Stimulated activated CD8-positive, alpha-beta memory T cell treated with anti-CD3 and anti-CD28 coated beads, Interleukin-4, amount 100 ng/mL, for 24 hours (primary cell): ENCODE measurements at places on chromosomes 4 and X.

DNA sequence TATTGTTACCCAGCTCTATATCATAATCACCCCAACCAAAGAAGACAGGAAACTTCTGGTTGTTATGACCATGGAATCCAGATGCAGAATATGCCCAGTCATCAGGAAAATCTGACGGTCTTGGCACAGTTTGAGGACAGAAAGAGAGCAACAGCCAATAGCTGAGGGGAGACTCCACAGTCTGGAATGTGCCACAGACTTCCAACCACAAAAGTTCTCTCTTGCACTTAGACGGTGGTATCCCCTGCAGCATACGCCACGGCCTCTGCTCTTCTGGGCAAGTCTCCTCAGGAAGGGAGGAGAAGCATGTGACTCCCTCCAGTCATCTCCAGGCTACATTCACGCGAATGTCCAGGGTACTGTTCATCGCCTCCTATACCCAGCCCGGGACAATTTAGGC is 18.4 kb downstream of the ZNF827 start:
- DNase-seq, result no peak

GRCh38 chr4:158671915-158672806 is at the start of gene ETFDH:
ETFDH (plus strand) TSS chr4:158672296; CDS start chr4:158672457, 161 bp downstream.
- peak; percentile 97 for DNase-seq

DNA sequence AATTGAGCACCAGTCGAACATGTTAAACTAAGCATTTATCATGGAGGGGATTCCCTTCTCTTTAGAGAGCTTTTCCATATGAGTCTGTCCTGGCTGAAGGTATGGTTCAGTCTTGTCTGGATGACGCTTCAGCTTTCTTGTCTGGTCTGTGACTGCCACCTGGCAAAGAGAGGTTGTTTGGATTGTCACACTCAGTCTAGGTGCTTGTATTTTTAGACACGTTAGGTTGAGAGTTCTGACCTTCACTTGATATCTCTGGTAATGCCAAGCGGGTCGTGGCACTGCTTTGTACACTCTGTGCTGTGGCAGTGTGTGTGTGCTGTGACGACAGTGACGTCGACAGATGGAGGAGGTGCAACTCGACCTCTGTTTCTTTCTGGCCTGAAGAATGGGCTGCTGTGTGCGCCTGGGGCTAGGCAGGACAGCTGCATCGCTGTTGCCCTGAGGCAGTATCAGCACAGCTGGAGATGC is 12.6 kb downstream of the NOCT start:
- no peak for DNase-seq

DNA sequence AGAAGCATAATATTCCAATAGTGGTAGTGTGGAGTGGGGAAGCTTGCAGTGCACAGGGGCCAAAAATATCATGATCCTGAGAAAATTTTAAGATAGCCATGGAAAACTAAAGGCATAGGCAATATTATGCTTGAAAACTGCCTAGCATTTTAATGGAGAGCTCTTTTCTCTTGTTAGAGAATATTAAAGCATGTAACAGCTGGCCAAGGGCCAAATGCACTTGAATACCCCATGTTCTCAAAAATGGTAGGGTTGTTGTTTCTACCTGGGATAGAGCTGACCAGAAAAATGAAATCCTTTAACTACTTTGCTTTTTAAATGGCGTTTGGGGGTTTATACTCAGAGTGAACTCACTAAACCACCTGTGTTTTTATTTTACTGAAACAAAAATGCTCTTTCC is 739.6 kb upstream of the SLIT2 start:
- no peak for DNase-seq

- DNase-seq, result no peak
Observed at GRCh38 chrX:68175562-68175961, 257.7 kb downstream of the OPHN1 start.

GRCh38 chr4:6341696-6342095 is 72.0 kb downstream of the WFS1 start:
- no peak for DNase-seq

- no peak for DNase-seq
Observed at GRCh38 chrX:14389682-14390081, 139.7 kb upstream of the GLRA2 start.

- no peak for DNase-seq
Observed at GRCh38 chrX:44072631-44073030, 99.4 kb upstream of the NDP start.

DNA sequence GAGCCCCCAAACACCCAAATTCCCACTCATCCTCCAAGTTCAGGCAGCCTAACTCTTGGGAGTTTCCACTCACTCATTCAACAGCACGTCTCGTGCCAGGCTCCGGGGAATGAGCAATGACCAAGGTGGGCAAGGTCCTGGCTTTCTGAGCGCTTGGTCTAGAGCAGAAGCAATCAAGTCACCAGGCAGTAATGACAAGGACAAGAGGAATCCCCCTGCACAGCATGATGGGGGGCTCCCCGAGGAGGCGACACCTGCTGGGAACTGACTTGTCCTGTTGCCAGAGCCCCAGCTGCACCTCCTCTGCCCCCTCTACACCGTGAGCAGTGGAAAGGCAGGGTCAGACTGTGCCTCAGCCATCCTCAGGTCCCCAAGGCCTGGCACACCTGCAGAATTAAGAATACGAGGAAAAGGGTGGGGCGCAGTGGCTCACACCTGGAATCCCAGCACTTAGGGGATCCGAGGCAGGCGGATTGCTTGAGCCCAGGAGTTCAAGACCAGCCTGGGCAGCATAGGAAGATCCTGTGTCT is 25.7 kb upstream of the MRFAP1 start:
- DNase-seq, result no peak

DNA sequence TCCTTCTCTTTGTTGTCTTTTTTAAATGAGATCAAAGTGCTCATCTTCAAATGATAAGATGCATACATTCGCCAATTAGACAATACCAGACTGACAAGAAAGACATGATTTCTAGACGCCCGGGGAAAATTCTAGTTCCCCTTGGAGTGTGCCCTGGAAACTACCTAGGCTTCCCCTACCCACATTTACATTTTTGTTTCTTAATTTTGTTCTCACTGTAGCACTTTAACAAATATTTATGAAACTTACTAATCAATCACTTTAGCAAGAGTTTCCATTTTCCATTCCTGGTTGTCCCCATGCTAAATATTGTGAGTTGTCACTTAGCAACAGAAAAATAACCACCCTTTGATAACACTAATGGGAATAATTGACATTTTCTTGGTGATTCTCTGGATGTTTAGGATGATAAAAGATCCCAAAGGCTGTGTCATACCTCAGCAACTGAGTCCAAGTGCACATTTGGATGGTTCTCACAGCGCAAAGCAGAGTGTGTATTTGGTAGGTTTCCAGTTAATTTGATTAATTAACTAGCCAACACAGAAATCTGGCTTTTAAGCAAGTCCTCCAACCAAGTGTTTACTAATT is 69.6 kb downstream of the FGFBP1 start:
- no peak for DNase-seq

GRCh38 chr4:40916218-40916555 is 166.4 kb downstream of the NSUN7 start:
- no peak for DNase-seq

GRCh38 chr4:102546635-102547034 is 45.5 kb downstream of the NFKB1 start:
- DNase-seq, result no peak

GRCh38 chr4:167906851-167907250 is 185.5 kb upstream of the ANXA10 start:
- DNase-seq, result no peak

DNA sequence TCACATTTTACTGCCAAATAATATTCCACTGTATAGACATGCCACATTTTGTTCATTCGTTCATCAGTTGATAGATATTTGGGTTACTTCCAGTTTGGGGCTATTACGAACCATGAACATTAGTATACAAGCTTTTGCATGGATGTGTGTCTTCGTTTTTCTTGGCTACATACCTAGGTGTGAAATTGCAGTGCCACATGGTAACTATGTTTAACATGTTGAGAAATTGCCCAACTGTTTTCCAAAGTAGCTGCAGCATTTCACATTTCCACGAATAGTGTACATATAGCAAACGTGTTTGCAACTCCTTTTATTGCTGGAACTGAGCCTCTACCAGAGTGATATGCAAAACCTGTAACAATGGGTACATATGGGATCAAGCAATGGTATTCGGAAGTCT is 221.5 kb downstream of the VEGFC start:
- DNase-seq, result no peak

DNA sequence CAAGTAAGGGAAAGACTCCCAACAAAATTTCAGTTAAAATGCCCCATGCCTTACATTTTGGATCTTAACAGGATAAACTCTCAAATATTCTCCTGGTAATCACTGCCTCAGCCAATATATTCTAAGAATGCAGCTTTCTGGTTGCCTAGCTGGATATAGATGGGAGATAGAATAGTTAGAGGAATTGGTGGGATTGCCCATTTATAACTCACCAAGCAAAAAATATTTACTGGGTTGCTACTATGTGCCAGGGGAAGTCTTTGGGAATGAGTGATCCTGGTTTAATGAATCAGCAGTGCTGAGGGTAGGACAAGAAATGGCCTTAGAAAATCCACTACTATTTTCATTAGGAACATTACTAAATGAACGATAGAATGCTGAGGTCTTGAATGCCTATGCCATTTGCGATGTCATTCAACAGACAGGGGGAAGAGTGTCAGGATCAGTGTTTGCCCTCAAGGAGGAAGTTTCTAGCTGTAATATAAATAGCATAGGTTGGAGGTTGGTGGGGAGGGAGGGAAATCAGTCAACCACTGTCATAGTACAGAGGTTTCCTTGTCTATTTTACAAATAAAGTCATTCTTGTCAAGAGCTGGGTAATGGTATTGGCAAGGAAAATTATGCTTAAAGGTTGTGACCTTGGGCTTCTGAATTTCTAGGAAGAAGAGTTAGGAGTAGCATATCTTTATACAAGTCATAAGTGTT is 63.5 kb downstream of the ENOPH1 start:
- no peak for DNase-seq
